ENCODE measurements at places on chromosomes 6 and 20.

- H3K4me1 ChIP-seq: peaks cover 7% of the 10 kb centered on the region
- DNase-seq: no peak
- peaks cover 34% of the 10 kb centered on the region for H3K27me3 ChIP-seq
- no peaks in the 10 kb centered on the region for H3K36me3 ChIP-seq
- H3K27ac ChIP-seq: no peak overlapping the region
These were observed 92.4 kb upstream of the TGM3 start for GRCh38 chr20:2203436-2203835.

DNA sequence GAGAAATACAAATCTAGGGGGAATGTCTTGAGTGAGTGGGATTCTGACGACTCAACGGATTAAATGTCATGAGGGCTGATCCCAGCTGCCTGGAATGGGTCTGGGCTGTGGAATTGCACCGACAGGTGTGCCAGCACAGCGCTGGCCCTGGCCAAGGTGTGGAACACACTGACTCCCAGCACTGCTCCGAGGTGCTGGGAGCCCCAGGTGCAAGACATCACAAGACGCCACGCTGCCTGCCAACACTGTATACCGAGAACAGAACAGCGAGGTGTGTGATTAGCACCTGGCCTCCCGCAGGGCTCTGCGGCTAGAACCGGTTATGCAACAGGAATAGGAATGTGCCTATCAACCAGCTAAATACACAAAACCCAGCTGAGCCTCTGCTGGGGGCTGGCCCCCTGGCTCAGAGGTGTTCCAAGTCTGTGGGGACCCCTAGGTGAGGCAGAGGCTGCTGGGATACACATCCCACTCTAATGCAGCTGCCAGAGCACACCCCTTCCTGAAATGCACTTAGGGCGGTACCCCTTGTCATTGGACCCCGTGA, 24.8 kb upstream of the APMAP start:
- no peaks in the 10 kb centered on the region for H3K27me3 ChIP-seq
- H3K36me3 ChIP-seq: peaks cover 25% of the 10 kb centered on the region
- H3K27ac ChIP-seq: peak overlapping the region; percentile 70
- H3K4me1 ChIP-seq: no peaks in the 10 kb centered on the region
- DNase-seq: no peak

DNA sequence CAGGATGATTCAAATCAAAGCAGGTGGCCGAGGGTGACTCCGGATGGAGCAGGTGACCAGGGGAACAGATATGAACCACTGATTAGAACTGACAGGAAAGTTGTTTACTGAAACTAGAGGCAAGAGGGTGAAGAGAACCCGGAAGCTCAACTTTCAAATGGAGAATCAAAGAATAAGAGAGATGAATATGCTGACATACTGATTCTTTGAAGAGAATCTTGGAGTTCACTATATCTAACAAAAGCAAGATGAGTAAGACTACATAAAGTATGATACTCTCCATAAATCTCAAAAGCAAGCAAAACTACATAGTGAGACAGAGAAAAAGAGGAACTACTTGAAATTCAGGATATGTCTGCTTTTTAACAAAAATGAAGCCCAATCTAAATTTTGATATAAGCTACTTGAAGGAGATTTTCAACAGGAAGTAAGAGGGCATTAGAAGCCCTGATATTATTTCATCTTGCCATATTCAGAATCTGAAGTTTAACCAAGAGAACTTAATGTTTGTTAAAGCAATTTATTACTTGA, 4.0 kb upstream of the UBD start:
- H3K4me3 ChIP-seq: no peak overlapping the region
- no peak overlapping the region for H3K27ac ChIP-seq
- H3K4me1 ChIP-seq: peaks cover 4% of the 10 kb centered on the region

- H3K27me3 ChIP-seq: no peaks in the 10 kb centered on the region
- H3K4me1 ChIP-seq: no peaks in the 10 kb centered on the region
- H3K36me3 ChIP-seq: no peaks in the 10 kb centered on the region
- H3K27ac ChIP-seq: no peak overlapping the region
These were observed 476.8 kb downstream of the EPHA7 start for GRCh38 chr6:92942549-92942948.

DNA sequence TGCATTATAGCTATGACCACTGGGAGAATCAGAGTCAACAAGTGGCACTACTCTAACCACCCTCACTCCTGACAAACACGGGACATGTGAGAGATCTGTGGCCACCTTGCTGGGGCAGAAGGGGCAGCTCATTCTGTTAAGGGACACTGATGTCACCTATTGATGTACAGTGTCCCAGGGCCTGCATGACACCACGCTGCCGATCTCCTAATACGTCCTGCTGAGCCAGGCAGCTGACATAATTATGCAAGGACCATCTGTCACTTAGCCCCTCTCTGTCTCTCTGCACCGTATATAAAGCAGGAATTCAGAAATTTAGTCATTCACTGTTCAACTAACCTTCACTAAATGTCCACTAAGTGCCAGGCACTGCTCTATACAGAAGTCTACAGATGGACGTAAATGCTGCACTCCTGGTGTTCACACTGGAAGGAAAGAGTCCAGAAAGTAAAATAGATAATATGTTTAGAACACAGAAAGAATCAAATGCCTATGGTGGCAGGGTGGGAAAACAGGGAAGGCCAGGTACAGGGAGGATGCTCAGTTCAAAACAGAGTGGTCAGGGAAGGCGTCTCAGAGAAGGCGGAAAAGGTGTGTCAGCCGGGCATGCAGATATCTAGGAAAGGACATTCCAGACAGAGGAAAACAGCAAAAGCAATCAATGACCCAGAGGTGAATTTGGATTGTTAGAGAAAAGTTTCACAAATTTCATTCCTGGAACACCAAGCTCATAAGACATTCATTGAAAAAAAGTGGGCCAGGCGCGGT, 173.8 kb downstream of the ZNF217 start:
- no peak overlapping the region for H3K27ac ChIP-seq
- H3K36me3 ChIP-seq: no peaks in the 10 kb centered on the region
- DNase-seq: no peak
- H3K4me3 ChIP-seq: no peak overlapping the region
- peaks cover 51% of the 10 kb centered on the region for H3K27me3 ChIP-seq
- no peaks in the 10 kb centered on the region for H3K4me1 ChIP-seq

DNA sequence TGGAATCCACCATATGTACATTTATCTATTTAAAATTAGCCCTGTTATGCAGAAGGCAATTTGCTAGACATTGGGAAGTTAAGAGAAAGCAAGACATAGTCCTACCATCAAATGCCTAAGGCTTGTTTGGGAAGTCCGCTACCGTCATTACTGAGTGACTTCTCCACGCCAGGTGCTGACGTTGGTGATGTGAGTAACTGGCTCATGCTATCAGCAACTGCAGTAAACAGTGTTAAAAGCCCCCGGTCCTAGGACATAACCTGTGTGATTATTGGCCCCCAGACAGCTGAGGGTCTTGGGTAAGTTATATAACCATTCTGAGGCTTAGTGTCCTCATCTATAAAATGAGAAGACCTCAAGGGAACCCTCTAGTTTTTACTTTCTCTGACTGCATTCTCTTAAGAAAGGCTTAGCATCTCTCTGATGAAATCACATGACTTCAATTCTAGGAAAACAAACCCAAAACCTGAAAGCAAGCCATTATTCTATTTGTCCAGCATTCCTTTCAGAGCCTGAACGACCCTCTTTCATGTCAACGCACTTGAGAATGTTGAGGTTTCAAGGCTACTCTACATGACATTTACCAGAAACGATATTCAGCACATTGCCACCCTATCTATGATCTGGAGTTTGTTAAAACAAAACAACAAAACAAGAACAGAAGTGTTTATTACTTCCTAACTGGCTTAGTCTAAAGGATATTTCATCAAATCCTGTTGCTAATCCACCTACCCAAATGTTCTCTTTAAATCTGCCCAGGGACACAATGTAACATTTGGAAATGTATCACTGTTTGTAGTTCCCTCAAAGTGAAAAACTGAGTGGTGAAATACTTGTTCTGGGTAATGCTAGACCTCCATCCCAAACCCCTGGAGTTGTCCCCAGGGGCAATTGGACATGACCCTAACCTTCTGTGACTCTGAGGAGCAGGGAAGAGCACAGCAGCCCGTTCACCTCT, 133.8 kb downstream of the BTBD3 start:
- no peak overlapping the region for H3K27ac ChIP-seq
- no peaks in the 10 kb centered on the region for H3K4me1 ChIP-seq
- no peaks in the 10 kb centered on the region for H3K27me3 ChIP-seq
- H3K36me3 ChIP-seq: peaks cover 3% of the 10 kb centered on the region
- H3K4me3 ChIP-seq: no peak overlapping the region
- DNase-seq: no peak

DNA sequence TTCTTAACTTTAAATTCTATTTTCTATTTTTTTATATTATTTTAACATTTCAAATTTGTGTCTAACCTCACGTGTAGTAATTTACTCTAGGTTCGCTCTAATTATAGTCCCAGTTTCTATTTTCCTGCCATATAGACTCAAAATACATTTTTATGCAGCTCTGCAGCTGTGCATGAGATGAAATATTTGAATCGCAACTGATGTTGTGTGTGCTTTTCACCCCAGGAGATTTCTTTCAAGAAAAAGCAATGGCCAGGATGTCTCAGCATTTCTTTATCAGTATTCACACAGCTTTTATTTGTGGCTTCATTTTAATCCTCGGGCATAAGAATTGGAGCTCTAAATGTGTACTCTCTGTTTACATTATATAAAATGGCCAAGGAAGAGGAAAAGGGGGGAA, 157.6 kb downstream of the HDGFL1 start:
- no peak for DNase-seq
- H3K27me3 ChIP-seq: no peaks in the 10 kb centered on the region
- no peaks in the 10 kb centered on the region for H3K4me1 ChIP-seq
- H3K36me3 ChIP-seq: no peaks in the 10 kb centered on the region
- no peak overlapping the region for H3K4me3 ChIP-seq

DNA sequence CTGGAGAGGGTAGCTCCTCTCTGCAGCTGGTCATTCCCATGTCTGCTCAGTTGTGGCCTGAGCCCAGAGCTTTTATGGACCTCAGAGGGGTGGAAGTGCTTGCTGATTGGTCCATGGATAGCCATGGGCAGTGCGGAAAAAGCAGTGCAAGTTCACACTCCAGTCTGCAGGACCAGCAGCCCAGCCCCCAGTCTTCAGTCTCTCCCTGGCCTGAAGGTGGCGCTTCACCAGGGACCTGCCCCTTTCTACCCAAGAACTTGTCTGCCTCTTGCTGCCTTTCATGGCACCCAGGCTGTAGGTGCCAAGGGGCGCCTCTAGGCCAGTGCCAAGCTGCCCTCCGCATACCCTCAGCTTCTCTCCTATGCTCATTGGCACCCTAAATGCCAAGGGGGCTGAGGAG, 91.0 kb downstream of the TBXT start:
- H3K27ac ChIP-seq: no peak overlapping the region
- H3K4me3 ChIP-seq: no peak overlapping the region
- peaks cover 34% of the 10 kb centered on the region for H3K27me3 ChIP-seq

GRCh38 chr20:53034899-53035298, 62.7 kb downstream of the TSHZ2 start:
- H3K36me3 ChIP-seq: no peaks in the 10 kb centered on the region
- no peaks in the 10 kb centered on the region for H3K4me1 ChIP-seq
- DNase-seq: no peak

- H3K36me3 ChIP-seq: no peaks in the 10 kb centered on the region
- no peaks in the 10 kb centered on the region for H3K4me1 ChIP-seq
- H3K27me3 ChIP-seq: peaks cover 53% of the 10 kb centered on the region
- DNase-seq: no peak
- H3K4me3 ChIP-seq: no peak overlapping the region
These were observed 20.0 kb upstream of the COL19A1 start for GRCh38 chr6:69846312-69846711.

DNA sequence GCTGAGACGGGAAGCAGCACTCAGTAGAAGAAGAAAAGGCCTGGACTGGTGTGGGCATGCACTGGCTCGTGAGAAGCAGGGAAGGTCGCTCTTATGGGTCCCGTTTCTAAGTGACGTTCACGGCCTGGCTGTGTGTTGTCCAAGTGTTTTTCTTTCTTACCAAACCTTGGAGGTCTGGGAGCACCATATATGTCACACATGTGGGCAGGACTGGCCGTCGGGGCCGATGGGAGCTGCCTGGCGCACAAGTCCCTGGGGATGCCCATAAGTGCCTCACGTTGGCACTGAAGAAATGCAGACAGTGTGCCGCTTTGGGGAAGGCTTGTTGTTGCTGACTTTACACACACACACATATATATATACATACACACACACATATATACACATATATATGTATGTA, 86.0 kb upstream of the DUSP22 start:
- no peaks in the 10 kb centered on the region for H3K36me3 ChIP-seq
- H3K27ac ChIP-seq: no peak overlapping the region
- DNase-seq: no peak
- no peak overlapping the region for H3K4me3 ChIP-seq

DNA sequence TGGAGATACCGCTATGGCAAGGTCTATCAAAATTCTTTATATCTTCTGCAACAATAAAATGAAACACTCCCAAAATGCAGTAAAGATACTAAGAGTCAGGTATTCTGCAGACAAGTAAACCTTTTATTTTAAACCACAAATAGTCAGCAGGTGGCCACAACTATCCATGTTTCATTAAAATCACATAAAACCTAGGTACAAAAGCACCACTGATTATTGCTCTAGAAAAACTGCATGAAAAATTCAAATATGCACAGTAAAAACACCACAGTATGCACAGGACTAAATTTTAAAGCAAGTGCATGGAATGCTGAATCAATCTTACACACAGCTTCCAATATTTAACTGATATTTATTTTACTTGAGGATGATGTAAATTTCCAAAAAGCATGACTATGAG, 33.3 kb downstream of the HMGN3 start:
- no peak overlapping the region for H3K27ac ChIP-seq
- H3K36me3 ChIP-seq: peaks cover 15% of the 10 kb centered on the region

GRCh38 chr6:142207265-142207877, 60.3 kb downstream of the VTA1 start:
- no peaks in the 10 kb centered on the region for H3K27me3 ChIP-seq
- H3K4me1 ChIP-seq: peaks cover 3% of the 10 kb centered on the region
- no peak overlapping the region for H3K27ac ChIP-seq
- H3K4me3 ChIP-seq: no peak overlapping the region
- H3K36me3 ChIP-seq: peaks cover 56% of the 10 kb centered on the region

GRCh38 chr6:146287691-146288369, 255.8 kb upstream of the RAB32 start:
- no peak overlapping the region for H3K4me3 ChIP-seq
- H3K27ac ChIP-seq: no peak overlapping the region
- H3K36me3 ChIP-seq: no peaks in the 10 kb centered on the region

DNA sequence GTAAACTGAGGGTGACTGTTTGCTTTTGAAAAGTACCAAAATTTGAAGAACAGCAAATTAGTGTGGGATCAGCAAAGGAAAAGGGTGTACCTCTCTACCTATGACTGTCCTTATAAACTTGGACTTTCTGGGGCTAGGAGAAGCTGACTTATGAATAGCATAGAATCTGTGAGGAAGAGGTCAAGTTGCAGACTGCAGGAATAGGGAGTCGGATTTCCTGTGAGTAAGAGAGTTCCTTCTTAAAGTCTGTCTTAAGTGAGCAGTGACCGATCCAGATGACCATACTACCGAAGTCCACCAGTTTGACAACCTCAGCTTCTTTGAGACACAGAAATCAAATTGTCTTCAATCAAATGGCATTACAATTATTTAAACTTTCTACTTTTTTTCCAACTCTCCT, 708.7 kb downstream of the UTRN start:
- no peak overlapping the region for H3K4me3 ChIP-seq
- DNase-seq: no peak
- H3K27me3 ChIP-seq: peaks cover 81% of the 10 kb centered on the region
- no peaks in the 10 kb centered on the region for H3K36me3 ChIP-seq
- no peak overlapping the region for H3K27ac ChIP-seq
- no peaks in the 10 kb centered on the region for H3K4me1 ChIP-seq

GRCh38 chr20:17109307-17109706, 117.5 kb upstream of the PCSK2 start:
- H3K36me3 ChIP-seq: no peaks in the 10 kb centered on the region
- no peaks in the 10 kb centered on the region for H3K27me3 ChIP-seq
- no peak for DNase-seq
- H3K4me1 ChIP-seq: no peaks in the 10 kb centered on the region

All from effector memory CD8-positive, alpha-beta T cell (primary cell).